Right hindlimb (tissue), 1 donor: ENCODE measurements at places on chromosomes 16 and 17.

DNA sequence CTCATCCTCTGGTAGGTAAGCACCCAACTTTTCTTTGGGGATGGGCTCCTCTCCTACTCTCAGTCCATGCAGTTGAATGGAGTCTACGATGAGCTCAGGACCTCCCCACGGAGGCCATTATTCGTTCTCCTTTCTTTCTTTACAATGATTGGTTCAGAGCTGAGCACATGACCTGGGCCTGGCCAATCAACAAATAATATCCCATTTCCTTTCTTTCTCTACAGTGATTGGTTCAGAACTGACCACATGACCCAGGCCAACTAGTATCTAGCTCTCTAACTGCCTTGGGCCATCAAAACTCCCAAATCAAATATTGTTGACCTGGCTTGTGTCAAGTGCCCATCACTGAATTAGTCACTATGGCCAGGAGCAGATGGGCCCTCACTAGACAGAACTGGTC lies 129.2 kb downstream of the USP31 start:
- DNase-seq = no peak

- DNase-seq = peak; percentile 39
Observed at GRCh38 chr17:57108671-57109392, 23.8 kb downstream of the AKAP1 start.

DNA sequence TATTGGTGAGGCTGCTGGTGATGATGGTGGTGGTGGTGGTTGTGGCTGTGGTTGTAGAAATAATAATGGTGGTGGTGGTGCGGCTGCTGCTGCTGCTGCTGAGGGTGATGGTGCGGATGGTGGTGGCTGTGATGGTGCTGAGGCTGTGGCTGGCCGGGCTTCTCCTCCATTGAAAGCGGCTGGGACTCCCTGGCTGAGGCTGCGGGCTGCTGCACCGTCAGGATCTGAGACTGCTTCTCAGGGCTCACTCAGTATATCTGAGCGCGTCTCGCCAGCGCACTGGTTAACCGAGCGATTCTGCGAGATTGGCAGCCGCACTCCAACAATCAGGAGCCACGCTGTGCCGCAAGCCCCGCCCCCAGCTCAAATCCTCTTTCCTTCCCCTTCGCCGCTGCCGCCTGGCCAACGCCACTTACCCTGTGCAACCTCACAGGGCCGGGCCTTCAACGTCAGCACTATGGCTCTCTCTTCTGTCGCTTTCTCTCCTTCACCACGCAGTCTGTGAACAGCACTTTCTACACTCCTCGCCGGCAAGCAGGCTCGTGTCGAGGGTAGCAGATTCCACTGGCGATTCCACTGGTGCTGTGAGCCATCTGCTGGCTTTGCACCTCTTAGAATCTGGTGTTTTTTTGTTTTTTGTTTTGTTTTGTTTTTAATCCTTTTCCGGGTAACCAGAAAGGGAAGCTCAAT lies at the start of gene NUFIP2:
NUFIP2 (minus strand) TSS at position 259 of the 690 bp plus-strand sequence; CDS start at position 170, 89 bp downstream.
- DNase-seq = peak; percentile 99

GRCh38 chr17:62680541-62681052 lies 53.1 kb downstream of the MRC2 start:
- DNase-seq = peak; percentile 30

GRCh38 chr17:79152110-79152509 lies 77.5 kb downstream of the ENGASE start:
- DNase-seq = no peak

GRCh38 chr17:28372945-28373274 lies 1.4 kb downstream of the SARM1 start:
- DNase-seq = no peak

DNA sequence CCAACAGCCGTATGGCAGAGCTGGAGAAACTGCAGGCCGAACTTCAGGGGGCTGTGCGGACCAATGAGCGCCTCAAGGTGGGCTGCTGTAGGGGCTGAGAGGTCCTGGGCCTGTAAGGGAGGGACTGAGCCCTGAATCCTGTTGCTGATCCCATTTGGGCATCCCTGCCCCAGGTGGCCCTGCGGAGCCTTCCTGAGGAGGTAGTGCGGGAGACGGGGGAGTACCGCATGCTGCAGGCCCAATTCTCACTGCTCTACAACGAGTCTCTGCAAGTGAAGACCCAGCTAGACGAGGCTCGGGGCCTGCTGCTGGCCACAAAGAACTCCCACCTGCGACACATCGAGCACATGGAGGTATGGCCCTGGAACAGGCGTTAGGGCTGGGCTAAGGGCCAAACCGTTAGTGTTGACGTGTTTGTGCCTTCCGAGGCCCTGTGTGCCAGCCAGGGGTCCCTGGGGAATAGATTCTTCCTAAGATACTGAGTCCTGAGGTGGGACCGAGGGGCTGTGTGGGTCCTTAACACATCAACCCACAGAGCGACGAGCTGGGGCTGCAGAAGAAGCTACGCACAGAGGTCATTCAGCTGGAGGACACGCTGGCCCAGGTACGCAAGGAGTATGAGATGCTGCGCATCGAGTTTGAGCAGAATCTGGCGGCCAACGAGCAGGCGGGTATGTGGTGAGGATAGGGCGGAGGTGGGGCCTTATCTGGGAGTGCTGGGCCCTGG lies 4.2 kb downstream of the RNF40 start:
- DNase-seq = peak; percentile 16

GRCh38 chr17:63682441-63682840 lies 17.5 kb downstream of the LIMD2 start:
- no peak for DNase-seq

DNA sequence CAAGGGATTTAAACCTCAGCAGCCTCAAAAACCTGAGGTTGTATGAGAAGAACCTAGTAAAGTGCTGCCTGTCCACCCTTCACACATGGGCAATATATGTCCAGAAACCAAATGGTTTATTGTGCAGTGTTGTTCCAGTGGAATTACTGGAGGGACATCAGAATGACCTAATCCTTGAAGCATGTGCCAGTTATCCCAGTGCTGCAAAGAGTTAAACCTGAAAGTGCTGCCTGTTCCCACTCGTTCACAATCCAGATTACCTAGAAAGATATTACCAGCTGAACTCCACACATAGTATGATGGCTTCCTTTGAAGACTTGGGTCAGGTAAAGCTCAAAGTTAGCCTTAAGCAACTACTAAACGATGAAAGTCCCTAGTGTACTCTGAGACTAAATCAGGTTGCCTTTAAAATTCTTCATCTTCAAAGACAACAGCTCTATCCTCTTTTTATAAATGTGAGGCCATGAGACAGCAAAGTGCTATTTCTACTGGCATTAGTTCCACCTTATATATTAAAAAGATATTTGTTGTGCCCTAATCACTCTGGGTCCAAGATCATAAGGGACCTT lies 133.1 kb downstream of the SNX11 start:
- DNase-seq = no peak

- peak; percentile 80 for DNase-seq
Observed at GRCh38 chr17:48791128-48792032, 25.6 kb downstream of the TTLL6 start.

DNA sequence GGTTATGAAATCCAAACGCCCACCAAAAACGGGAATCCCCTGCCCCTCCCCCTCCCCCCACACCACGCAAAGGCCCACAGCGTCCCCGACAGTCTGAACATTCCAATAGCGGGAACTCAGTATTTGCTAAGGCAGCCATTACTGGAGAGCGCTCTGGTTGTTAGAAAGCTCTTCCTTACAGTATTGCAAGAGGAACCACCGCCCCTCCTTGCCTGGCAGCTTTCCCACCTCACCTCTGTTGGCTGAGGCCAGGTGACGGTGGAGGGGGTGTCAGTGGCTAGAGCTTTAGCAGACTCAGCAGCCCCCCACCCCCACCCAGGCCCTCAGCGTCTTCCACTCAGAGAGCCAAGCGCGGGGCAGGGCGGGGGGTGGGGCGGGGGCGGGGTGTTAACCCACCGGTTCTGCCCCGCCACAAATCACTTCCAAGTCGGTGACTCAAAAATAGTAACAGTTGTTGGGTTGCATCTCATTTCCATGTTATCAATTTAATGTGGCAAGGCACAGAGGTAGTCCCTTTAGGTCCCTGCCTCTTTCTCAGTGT lies 2.2 kb upstream of the PLEKHH3 start:
- DNase-seq = peak; percentile 65

- no peak for DNase-seq
Observed at GRCh38 chr17:35064516-35065215, 1.2 kb upstream of the RFFL start.

DNA sequence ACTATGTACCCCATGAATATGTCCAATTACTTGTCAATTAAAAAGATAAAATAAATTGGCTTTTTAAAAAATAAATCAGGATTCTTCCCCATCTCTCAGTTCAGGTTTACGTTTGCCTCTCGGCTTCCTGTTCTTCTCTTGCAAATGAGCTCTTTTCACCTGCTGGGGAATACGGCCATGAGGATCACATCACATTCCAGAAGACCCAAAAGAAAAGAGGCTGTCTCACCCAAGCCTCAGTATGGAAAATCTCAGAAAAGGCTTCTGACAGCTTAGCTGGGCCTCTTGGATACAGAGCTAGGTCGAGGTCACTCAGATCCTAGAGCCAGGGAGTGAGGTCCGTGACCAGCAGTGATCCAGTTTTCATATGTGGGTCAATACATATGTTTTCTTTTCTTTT lies 171.2 kb upstream of the SDK2 start:
- DNase-seq = no peak

DNA sequence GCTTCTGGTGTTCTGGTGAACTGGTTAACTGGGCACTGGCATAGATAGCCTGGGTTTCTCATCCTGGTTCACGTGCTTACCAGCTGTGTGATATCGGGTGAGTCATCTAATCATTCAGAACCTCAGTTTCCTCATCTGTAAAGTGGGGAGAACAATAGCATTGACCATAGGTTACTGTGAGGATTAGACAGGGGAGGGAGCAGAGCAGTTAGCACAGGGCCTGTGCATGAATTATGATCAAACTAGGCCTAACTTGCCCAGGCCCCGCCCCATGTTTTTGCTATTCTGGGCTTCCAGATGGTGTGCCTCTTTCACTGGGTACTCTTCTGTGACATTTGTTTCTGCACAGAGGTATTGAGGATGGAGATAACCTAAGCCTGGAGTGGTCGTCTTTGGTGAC lies 4.6 kb upstream of the KLHL36 start:
- peak; percentile 21 for DNase-seq
